ENCODE measurements at places on chromosomes 7 and 10.

DNA sequence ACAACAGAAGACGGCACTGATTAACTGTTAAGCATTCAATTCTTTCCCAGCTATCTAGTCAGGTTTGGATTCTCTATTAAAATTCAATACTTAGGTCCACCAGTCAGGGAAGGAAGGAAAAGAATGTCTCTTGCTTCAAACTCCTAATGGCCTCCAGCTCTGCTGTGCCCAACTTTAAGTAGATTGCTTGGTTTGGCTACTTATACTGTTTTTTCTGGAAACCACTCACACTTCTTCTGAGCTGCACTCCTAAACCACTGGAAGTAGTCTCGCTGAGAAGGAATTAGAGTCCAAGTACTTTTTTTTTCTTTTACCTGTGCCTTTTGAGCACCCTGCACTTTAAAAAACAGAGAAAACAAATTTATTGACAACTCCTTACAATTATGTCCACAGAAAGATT, 26.7 kb upstream of the COL1A2 start:
- no peak for DNase-seq

- DNase-seq = no peak
Measured at GRCh38 chr10:33459602-33460001, 125.1 kb upstream of the NRP1 start.

GRCh38 chr7:141295367-141295895, 221.6 kb downstream of the TMEM178B start:
- DNase-seq = no peak

DNA sequence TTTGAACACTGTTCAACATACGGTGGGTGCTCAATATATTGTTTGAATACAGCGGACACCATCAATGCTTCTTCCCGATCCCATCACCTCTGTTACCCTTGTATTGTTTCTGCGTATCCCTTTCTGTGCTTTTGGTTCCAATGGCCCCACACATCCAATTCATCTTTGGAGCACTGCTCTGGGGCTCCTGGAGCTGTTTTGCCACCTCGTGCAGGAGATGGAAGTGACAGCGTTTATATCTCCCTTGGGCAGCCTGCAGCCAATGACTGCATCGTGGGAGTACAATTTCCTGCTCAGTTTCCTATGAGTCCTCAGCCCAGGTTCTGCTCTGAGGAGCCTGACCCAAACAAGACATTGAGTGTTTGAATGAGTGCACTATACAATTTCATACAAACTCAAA, 50.2 kb upstream of the PIK3CG start:
- DNase-seq = no peak

Measured in GM20000 (cell line).